ENCODE measurements at places on chromosomes 2 and 18.
A peak's percentile ranks its signal among the peaks of the same experiment; 100 is the strongest.

GRCh38 chr2:3959372-3959771 lies 256.0 kb downstream of the DCDC2C start:
- H3K4me3 ChIP-seq = no peak overlapping the region
- no peak for DNase-seq
- H3K36me3 ChIP-seq = no peaks in the 10 kb centered on the region
- H3K27ac ChIP-seq = no peak overlapping the region
- no peaks in the 10 kb centered on the region for H3K4me1 ChIP-seq
- no peaks in the 10 kb centered on the region for H3K27me3 ChIP-seq

GRCh38 chr2:132911726-132912724 lies 242.0 kb upstream of the LYPD1 start:
- no peak for DNase-seq
- H3K4me1 ChIP-seq = no peaks in the 10 kb centered on the region
- H3K27me3 ChIP-seq = no peaks in the 10 kb centered on the region
- no peak overlapping the region for H3K27ac ChIP-seq

GRCh38 chr2:8223695-8224346 lies 458.0 kb upstream of the ID2 start:
- no peak overlapping the region for H3K27ac ChIP-seq
- DNase-seq = no peak
- H3K4me1 ChIP-seq = no peaks in the 10 kb centered on the region

GRCh38 chr2:19363474-19363778 lies 5.0 kb upstream of the OSR1 start:
- peaks cover 6% of the 10 kb centered on the region for H3K4me1 ChIP-seq
- no peak for DNase-seq
- H3K27ac ChIP-seq = no peak overlapping the region
- peaks cover 19% of the 10 kb centered on the region for H3K27me3 ChIP-seq
- peak overlapping the region; percentile 64 for H3K4me3 ChIP-seq

DNA sequence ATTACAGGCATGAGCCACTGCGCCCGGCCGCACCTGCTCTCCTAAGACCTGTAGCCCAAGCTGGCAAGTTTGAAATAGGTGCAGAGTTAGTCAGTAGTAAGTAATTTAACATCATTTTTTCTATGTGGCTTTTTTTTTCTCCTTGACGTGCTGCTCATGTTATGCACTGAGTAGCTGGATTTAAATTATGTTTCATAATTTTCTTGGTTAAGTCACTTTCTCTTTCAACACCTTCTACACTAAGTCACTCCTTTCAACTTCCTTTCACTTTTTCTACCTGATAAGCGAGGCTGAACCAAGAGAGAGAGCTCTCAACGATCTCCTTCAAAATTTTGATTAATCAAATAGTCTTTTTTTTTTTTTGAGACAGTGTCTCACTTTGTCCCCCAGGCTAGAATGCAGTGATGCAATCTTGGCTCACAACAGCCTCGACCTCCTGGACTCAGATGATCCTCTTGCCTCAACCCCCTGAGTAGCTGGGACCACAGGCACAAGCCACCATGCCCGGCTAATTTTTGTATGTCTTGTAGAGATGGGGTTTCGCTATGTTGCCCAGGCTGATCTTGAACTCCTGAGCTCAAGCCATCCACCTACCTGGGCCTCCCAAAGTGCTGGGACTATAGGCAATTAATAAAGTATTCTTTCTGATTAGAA lies 13.1 kb downstream of the CASP8 start:
- no peaks in the 10 kb centered on the region for H3K36me3 ChIP-seq
- H3K4me1 ChIP-seq = no peaks in the 10 kb centered on the region
- no peak overlapping the region for H3K4me3 ChIP-seq
- H3K27me3 ChIP-seq = no peaks in the 10 kb centered on the region
- DNase-seq = no peak

GRCh38 chr2:217269701-217270484 lies 410.0 kb upstream of the TNP1 start:
- H3K4me1 ChIP-seq = no peaks in the 10 kb centered on the region
- H3K4me3 ChIP-seq = no peak overlapping the region
- no peak overlapping the region for H3K27ac ChIP-seq
- no peaks in the 10 kb centered on the region for H3K27me3 ChIP-seq

GRCh38 chr2:88187038-88187676 lies 17.0 kb downstream of the THNSL2 start:
- no peak overlapping the region for H3K27ac ChIP-seq
- no peak overlapping the region for H3K4me3 ChIP-seq
- H3K36me3 ChIP-seq = no peaks in the 10 kb centered on the region
- no peak for DNase-seq
- no peaks in the 10 kb centered on the region for H3K4me1 ChIP-seq
- no peaks in the 10 kb centered on the region for H3K27me3 ChIP-seq

DNA sequence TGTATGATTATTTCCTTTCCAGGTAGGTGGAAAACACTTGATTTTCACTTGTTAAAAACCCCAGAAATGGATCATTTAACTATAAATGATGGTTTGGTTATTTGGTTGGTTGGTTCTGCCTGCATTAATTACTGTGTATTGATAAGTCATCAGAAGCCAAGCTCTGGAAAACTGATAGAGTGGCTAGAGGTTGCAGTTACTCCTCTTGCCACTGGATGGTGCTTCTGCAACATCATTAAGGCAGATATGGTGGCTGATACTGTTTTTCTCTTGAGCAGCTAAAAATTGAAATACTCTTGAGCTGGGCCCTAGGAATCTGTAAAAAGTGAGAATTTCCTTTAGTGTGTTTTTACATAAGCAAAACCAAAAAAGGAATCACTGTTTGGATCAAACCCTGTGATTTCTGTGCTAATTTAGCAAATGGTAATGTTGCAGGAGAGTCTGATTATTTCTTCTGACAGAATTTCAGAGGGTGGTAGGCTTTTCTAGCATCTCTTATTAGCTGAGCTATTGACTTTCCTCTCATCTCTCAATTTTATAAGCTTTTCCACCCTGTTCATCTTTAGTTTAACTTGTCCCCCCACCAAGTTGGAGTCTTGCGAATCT lies 54.3 kb downstream of the RAB10 start:
- DNase-seq = no peak
- H3K27ac ChIP-seq = no peak overlapping the region
- H3K4me3 ChIP-seq = no peak overlapping the region
- H3K27me3 ChIP-seq = no peaks in the 10 kb centered on the region

GRCh38 chr18:9466846-9467245 lies 8.5 kb upstream of the RALBP1 start:
- no peaks in the 10 kb centered on the region for H3K4me1 ChIP-seq
- no peak overlapping the region for H3K4me3 ChIP-seq

DNA sequence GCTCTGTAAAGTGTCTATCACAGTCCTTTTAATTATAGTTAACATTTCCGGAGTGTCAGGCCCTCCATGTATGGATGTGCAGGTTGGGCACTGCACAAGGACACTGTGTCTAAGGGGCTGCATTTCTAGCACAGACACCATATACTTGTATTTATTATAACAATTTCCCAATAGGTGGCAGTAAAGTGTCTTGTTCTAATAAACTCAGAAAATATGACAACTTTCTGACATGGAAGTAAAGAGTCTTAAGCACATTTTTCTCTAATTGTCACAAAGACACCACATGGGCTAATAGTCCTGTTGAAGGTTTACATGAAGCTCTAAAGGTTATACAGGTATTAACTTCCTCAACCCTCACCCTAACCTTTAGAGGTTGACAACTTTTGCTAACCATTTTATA lies 156.6 kb downstream of the DYSF start:
- no peak for DNase-seq
- H3K27me3 ChIP-seq = no peaks in the 10 kb centered on the region
- H3K36me3 ChIP-seq = no peaks in the 10 kb centered on the region
- no peak overlapping the region for H3K27ac ChIP-seq

DNA sequence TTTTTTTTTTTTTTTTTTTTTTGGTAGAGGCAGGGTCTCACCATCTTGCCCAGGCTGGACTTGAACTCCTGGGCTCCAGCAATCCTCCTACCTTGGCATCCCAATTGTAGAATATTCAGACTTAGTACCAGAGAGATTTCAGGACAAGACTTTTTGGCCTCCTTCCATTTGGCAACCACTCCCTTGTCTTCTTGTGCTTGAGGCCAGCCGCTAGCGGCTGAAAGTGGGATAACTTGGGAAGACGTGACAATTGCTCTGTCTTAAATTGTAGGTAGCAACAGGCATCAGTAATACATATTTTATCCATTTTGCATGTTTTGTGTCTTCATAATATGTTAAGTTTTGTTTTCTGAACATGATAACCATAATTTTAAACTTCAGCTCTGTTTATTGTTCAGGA lies 53.3 kb upstream of the TTN start:
- H3K4me3 ChIP-seq = no peak overlapping the region
- H3K27me3 ChIP-seq = no peaks in the 10 kb centered on the region
- DNase-seq = no peak
- peaks cover 4% of the 10 kb centered on the region for H3K36me3 ChIP-seq

GRCh38 chr2:240137596-240138253 lies 1.6 kb upstream of the COPS9 start:
- no peaks in the 10 kb centered on the region for H3K27me3 ChIP-seq
- H3K27ac ChIP-seq = no peak overlapping the region
- no peaks in the 10 kb centered on the region for H3K4me1 ChIP-seq
- DNase-seq = no peak

DNA sequence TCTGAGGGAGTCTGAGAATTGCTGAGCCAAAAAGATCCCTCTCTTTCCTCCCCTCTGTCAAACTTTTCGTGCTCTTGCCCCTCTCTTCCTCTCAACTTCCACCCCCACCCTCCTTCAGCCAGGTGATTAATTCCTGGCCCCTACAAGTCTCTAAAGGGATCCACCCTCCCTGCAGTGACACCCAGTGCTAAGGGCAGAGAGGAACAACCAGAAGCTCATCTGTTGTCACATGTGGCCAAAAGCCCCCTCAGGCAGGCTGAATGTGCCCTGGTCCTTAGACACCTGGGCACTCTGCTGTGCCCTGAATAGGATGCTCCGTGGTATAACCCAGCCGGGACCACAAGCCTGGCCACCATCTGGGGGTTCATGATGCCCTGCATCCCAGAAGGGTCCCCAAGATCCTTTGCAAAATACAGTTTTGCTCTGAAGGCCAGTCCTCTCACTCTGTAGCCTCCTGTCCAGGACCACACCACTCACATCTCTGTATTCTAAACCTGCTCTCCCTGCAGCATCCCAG lies 234.4 kb downstream of the BCL11A start:
- no peak overlapping the region for H3K4me3 ChIP-seq
- H3K27me3 ChIP-seq = no peaks in the 10 kb centered on the region
- DNase-seq = no peak
- peaks cover 40% of the 10 kb centered on the region for H3K4me1 ChIP-seq
- H3K36me3 ChIP-seq = no peaks in the 10 kb centered on the region

- peaks cover 2% of the 10 kb centered on the region for H3K27me3 ChIP-seq
- H3K4me3 ChIP-seq = no peak overlapping the region
- H3K27ac ChIP-seq = no peak overlapping the region
- H3K4me1 ChIP-seq = no peaks in the 10 kb centered on the region
- no peak for DNase-seq
These were observed 35.6 kb downstream of the OSBPL6 start for GRCh38 chr2:178229927-178230326.

GRCh38 chr2:144117086-144117485 lies 402.8 kb downstream of the ZEB2 start:
- H3K27me3 ChIP-seq = no peaks in the 10 kb centered on the region
- no peak for DNase-seq
- H3K36me3 ChIP-seq = no peaks in the 10 kb centered on the region
- H3K4me3 ChIP-seq = no peak overlapping the region
- no peak overlapping the region for H3K27ac ChIP-seq

- H3K4me3 ChIP-seq = no peak overlapping the region
- no peak overlapping the region for H3K27ac ChIP-seq
- no peak for DNase-seq
- H3K4me1 ChIP-seq = no peaks in the 10 kb centered on the region
- H3K27me3 ChIP-seq = no peaks in the 10 kb centered on the region
These were observed 342.0 kb downstream of the EN1 start for GRCh38 chr2:118505436-118505835.

DNA sequence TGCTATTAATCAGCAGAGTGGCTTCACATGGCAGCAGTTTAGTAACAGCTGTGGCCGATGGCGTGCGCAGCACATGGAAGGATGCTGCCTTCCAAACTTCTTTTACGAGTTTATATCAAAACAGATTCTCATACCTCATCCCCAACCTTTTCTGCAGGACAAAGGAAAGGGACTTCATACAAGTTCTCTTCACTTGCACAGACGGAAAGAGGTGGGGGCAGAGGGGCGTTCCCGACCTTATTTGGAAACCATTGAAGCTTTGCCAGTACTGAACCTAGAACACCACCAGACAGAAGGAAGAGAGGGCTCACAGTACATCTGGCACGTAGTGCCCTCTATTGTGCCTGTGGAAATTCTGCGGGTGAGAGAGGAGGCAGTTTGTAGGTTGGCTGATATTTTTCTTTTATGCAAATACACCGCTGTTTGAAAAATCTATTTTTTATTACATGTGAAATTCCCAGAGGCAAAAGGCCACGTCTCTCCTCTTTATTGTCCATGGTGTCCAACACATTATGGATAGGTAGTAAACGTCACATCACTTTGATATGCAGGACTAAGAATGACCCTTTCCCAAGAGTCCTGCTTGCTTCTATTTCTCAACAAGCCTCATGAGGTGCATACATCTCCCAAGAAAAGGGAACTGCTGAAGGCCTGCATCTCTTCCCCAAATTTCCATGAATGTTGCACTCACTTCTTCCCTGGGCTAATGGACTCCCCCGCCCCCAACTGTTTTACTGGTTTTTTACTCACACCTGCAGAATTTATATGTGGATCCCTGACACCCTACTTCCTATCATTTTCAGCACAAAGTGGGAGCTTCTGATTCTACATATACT lies 31.3 kb downstream of the COLEC12 start:
- no peaks in the 10 kb centered on the region for H3K36me3 ChIP-seq
- no peak overlapping the region for H3K4me3 ChIP-seq
- no peak for DNase-seq
- 0 out of 2 replicates have a peak, but pooled peaks cover 2% of the 10 kb centered on the region for H3K27me3 ChIP-seq
- no peak overlapping the region for H3K27ac ChIP-seq

- no peak for DNase-seq
- no peaks in the 10 kb centered on the region for H3K27me3 ChIP-seq
- no peaks in the 10 kb centered on the region for H3K36me3 ChIP-seq
- peaks cover 52% of the 10 kb centered on the region for H3K4me1 ChIP-seq
- H3K27ac ChIP-seq = no peak overlapping the region
These were observed 135.8 kb downstream of the HDAC4 start for GRCh38 chr2:239264838-239265651.

GRCh38 chr2:240433973-240434727 lies 1.3 kb upstream of the GPC1 start:
- no peaks in the 10 kb centered on the region for H3K36me3 ChIP-seq
- H3K4me1 ChIP-seq = no peaks in the 10 kb centered on the region
- no peak for DNase-seq

GRCh38 chr2:20994130-20994529 lies 49.7 kb downstream of the APOB start:
- no peak for DNase-seq
- no peak overlapping the region for H3K4me3 ChIP-seq
- H3K27me3 ChIP-seq = peaks cover 6% of the 10 kb centered on the region
- H3K4me1 ChIP-seq = no peaks in the 10 kb centered on the region
- no peak overlapping the region for H3K27ac ChIP-seq
